ENCODE measurements at places on chromosomes 5 and 9. TPM values are rescaled to one million over a fixed set of nuclear protein-coding genes. Genes with fewer than 3 reads are reported as not detected.

The PCDHGA10 gene
- total RNA-seq: 3.0 TPM

The FOXD4L3 gene
- total RNA-seq: under 0.01 TPM

The CDK9 gene
- 75.0 TPM for total RNA-seq

The GFI1B gene
- total RNA-seq: not detected

The SLC36A3 gene
- not detected for total RNA-seq

The TERT gene
- not detected for total RNA-seq

The THBS4 gene
- total RNA-seq: 2.9 TPM

The EIF4E1B gene
- not detected for total RNA-seq

The PCA3 gene
- total RNA-seq: 0.25 TPM

The PCDHGA7 gene
- 0.64 TPM for total RNA-seq

The ADAM19 gene
- total RNA-seq: 35.0 TPM

The UGT3A1 gene
- not detected for total RNA-seq

The FBN2 gene
- 0.13 TPM for total RNA-seq

The NNT gene
- total RNA-seq: 96.0 TPM

The PTPRD gene
- total RNA-seq: 1.8 TPM

The APBA1 gene
- total RNA-seq: 7.1 TPM

The AUH gene
- total RNA-seq: 8.6 TPM

The GABRA1 gene
- not detected for total RNA-seq

The CDKN2B gene
- total RNA-seq: 9.9 TPM

The PTGS1 gene
- 1.8 TPM for total RNA-seq

The QRFP gene
- not detected for total RNA-seq

The TUSC1 gene
- total RNA-seq: 7.6 TPM

The SCGB3A2 gene
- not detected for total RNA-seq

The OTP gene
- not detected for total RNA-seq
